A549 treated with CpdA at 1 μM for 4 hours (cell line): ENCODE measurements at places on chromosomes 11 and 22. TPM values are rescaled to one million over a fixed set of nuclear protein-coding genes. Genes with fewer than 3 reads are reported as not detected.

Gene OTOG
- not detected in 5 replicates for total RNA-seq

Gene PIWIL4
- total RNA-seq = 0.19 to 0.49 TPM (median 0.29 TPM) in 5 replicates

Gene KCNC1
- total RNA-seq = 0.05 to 0.10 TPM (median 0.06 TPM) in 5 replicates

Gene PHETA2
- total RNA-seq = not detected in 5 replicates

Gene BIK
- 0.86 to 1.4 TPM (median 1.0 TPM) in 5 replicates for total RNA-seq

Gene PGA3
- not detected in 5 replicates for total RNA-seq

Gene AASDHPPT
- 32.4 to 38.7 TPM (median 33.9 TPM) in 5 replicates for total RNA-seq

Gene OR52I1
- total RNA-seq = not detected in 5 replicates

Gene SCN4B
- total RNA-seq = 0.08 to 0.09 TPM in 2 of 5 replicates, not detected in the others

Gene ABCG4
- total RNA-seq = 0.15 to 0.87 TPM (median 0.30 TPM) in 5 replicates

Gene FGF19
- total RNA-seq = 0.03 to 0.17 TPM (median 0.08 TPM) in 4 of 5 replicates, not detected in the other

Gene UBASH3B
- 39.1 to 51.5 TPM (median 45.1 TPM) in 5 replicates for total RNA-seq

Gene NFAM1
- not detected in 5 replicates for total RNA-seq

Gene PATE4
- not detected in 5 replicates for total RNA-seq

Gene HOATZ
- not detected in 5 replicates for total RNA-seq

Gene GRAMD1B
- total RNA-seq = 31.6 to 48.8 TPM (median 46.6 TPM) in 5 replicates

Gene OR2D2
- total RNA-seq = not detected in 5 replicates

Gene KCTD14
- total RNA-seq = 1.6 to 2.2 TPM (median 1.9 TPM) in 5 replicates

Gene APOA4
- total RNA-seq = not detected in 5 replicates

Gene APOBEC3G
- total RNA-seq = 0.18 TPM in 1 of 5 replicates, not detected in the others

Gene PARVG
- total RNA-seq = not detected in 5 replicates

Gene KCNJ11
- 0.16 to 0.60 TPM (median 0.32 TPM) in 5 replicates for total RNA-seq

Gene ZP1
- 0.11 to 0.23 TPM (median 0.16 TPM) in 4 of 5 replicates, not detected in the other for total RNA-seq

Gene KRTAP5-1
- total RNA-seq = not detected in 5 replicates

Gene SCN2B
- total RNA-seq = not detected in 5 replicates

Gene LAYN
- 5.0 to 6.9 TPM (median 5.2 TPM) in 5 replicates for total RNA-seq

Gene KCNJ5
- 0.08 to 0.12 TPM in 2 of 5 replicates, not detected in the others for total RNA-seq
